ENCODE measurements at places on chromosomes 7 and 10.

DNA sequence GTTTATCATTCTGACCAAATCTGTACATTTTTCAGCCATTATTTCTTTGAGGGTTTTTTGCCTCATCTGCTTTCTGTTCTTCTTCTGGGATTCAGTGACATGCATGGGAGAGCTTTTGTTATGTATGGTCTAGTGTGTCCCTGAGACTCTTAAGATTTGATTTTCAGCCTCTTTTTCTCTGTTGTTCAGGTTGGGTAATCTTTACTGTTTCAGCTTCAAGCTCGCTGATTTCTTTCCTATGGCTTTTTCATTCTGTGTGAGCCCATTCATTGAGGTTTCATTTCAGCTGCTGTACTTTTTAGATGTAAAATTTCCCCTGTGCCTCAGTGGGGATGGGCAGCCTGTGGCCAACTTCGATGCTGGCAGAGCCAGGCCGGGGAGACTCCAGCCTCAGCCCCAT, 38.1 kb downstream of the FOXK1 start:
- DNase-seq, result no peak

DNA sequence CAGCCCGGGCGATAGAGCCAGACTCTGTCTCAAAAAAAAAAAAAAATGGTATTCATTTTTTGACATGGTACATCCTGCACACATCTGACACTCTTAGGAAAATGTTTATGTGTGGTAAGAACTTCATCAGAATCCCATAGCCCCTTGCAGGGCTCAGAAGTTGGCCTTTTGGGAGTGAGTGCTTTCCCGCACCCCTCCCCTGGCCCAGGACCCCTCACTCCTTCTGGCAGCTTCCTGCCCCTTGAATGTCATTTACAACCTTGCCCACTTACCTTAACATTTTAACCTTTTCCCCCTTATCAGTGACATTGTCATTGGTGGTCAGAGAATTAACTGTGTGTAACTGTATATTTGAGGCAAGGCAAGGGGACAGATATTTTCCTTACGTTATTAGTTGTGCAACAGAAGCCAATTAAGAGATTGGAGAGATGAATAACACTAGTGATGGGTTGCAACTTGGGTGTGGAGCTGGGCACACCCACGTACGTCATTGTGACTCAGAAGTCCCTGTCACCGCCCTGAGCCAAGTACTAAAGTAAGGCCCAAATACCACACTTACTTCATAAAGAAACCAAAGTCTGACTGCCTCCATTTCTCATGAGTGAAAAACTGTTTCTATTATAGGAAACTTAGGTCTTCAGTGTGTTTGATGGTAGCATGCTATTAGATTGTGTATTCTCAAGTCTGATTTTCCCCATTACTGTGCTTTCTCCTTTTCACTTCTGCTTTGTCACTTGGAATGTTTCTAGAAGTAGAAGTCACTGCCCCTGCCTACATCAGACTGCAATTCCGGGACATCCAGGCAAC, 31.6 kb downstream of the OGDH start:
- no peak for DNase-seq

DNA sequence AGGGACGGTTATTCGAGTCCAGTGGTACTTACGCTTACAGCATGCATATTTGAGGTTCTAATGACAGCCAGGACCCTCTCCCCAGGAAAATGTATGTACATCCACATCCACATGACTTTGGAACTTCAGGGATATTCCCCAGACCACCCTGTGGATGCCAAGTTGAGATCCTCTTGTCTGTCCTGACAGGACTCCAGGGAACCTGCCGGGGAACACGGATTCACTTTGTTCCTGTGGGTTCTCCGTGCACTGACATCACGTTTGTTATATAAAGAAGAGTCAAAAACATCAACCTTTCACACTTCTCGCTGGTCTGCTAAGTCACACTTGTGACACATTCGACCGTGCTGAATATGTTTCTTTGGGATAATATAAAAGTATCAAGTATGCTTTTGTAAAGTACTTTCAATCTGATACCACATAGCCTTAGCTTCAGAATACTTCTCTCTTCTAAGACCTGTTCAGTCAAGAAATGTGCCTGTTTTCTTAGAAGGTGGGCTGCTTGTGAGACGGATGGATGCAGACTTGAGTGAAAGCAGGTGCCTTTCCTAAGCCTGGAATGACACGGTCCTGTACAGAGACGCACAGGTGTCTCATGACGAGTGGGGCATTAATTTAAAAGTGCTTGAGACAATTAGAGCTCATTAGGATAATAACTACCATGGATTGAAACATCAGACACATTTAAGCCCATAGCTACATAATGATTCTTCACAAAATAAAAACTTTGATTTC, 38.7 kb downstream of the CALML5 start:
- DNase-seq, result no peak

- no peak for DNase-seq
Observed at GRCh38 chr7:122255454-122255853, 49.1 kb downstream of the FEZF1 start.

DNA sequence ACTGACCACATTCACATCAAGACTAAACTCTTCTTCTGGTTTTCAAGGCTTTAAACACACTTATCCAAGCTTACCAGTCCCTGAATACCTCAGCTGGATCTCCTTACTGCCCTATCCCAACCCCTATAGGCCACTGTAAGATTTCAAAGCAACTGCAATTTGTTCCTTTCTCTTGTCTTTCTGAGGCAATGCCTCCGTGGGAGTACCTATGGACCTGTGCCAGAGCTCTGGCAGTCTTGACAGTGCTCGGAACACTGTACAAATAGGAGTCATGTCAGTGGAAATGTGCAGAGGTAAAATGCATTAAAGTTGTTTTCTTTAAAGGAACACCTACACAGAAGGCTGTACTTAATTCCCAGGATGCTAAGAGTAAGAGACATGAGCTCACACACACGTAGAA, 124.7 kb downstream of the CNOT4 start:
- no peak for DNase-seq

- DNase-seq, result no peak
Observed at GRCh38 chr10:100881556-100882213, 31.1 kb upstream of the SLF2 start.

- DNase-seq, result peak; percentile 55
Observed at GRCh38 chr10:33334805-33335550, 511 bp upstream of the NRP1 start.

DNA sequence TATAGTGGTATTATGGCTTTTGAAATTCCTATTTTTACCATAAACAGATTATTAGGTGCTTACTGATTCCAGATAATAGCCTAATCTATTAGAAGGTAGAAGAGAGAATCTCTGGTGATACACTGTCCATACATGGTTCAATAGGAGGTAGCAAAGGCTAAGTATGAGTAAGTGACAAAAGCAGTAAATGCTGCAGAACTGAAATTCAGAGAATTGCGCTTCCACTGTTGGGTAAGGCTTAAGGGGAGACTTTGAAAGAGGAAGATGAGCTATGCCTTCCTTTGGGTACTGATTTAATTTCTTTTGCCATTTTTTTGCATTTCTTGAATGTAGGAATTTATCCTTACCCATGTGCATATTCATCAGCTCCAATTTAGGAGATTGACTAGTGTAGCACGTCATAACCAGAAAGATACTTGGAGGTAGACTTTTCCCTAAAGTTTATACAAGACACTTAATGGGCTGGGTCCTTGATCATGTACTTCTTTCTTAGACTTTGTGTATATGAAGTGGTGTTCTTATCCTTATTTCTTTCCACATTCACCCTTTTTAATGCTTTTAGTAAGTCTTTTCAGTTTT, 15.3 kb downstream of the MKLN1 start:
- no peak for DNase-seq

- no peak for DNase-seq
Observed at GRCh38 chr10:78684947-78685346, 383.8 kb upstream of the ZMIZ1 start.
